Neural crest cell (in vitro differentiated cells): ENCODE measurements at places on chromosomes 2 and 18. TPM values are rescaled to one million over a fixed set of nuclear protein-coding genes. Genes with fewer than 3 reads are reported as not detected.
A peak's percentile ranks its signal among the peaks of the same experiment; 100 is the strongest.

SLC5A7 gene
- total RNA-seq, result 2.7 and 3.0 TPM in 2 replicates

RTP5 gene
- not detected in 2 replicates for total RNA-seq

LMAN2L gene
- 25.7 and 25.8 TPM in 2 replicates for total RNA-seq

ZNF513 gene
- total RNA-seq, result 26.5 and 27.9 TPM in 2 replicates

DQX1 gene
- 0.49 and 0.77 TPM in 2 replicates for total RNA-seq

SKOR2 gene
- total RNA-seq, result 0.96 and 1.4 TPM in 2 replicates

LHCGR gene
- total RNA-seq, result 0.12 TPM in 1 of 2 replicates, not detected in the other

CXCR1 gene
- total RNA-seq, result not detected in 2 replicates

- DNase-seq, result no peak
These were observed 288.0 kb downstream of the AFF3 start for GRCh38 chr2:99854236-99854852.

- DNase-seq, result no peak
These were observed 60.9 kb downstream of the HDAC4 start for GRCh38 chr2:239339726-239340601.

GRCh38 chr2:232793271-232793670 is 16.9 kb upstream of the KCNJ13 start:
- DNase-seq, result no peak

GRCh38 chr2:219511547-219512325 is 2.5 kb upstream of the ASIC4 start:
- DNase-seq, result no peak

DNA sequence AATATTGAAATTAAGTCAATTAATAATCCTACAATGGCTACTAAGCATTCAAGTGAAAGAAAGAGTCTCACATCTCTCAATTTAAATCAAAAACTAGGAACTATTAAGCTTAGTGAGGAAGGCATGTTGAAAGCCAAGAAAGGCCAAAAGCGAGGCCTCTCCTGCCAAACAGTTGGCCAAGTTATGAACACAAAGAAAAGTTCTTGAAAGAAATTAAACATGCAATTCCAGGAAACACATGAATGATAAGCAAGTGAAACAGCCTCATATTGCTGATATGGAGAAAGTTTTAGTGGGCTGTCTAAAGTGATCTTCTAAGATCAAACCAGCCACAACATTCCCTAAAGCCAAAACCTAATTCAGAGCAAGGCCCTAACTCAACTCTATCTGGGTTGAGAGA is 11.8 kb downstream of the RDH14 start:
- no peak for DNase-seq

DNA sequence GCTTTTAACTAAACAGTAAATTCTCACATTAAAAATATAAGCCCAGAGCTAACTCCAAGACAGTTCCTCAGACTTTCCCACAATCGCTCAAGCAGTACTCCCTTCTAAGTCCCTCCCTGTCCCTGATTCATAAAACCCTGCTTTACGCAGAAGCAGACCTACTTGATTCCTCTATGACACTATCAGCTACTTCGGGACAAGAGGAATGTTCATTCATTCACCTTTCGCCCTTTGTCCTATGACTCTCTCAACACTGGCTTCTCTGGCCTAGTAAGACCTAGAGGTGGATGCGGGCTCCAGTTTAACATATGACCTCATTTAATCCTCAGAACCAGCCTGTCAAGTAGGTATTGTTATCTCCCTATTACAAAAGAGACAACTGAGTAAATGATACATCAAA is 10.2 kb downstream of the LPIN2 start:
- no peak for DNase-seq

GRCh38 chr2:229633556-229633955 is 80.8 kb downstream of the DNER start:
- no peak for DNase-seq

DNA sequence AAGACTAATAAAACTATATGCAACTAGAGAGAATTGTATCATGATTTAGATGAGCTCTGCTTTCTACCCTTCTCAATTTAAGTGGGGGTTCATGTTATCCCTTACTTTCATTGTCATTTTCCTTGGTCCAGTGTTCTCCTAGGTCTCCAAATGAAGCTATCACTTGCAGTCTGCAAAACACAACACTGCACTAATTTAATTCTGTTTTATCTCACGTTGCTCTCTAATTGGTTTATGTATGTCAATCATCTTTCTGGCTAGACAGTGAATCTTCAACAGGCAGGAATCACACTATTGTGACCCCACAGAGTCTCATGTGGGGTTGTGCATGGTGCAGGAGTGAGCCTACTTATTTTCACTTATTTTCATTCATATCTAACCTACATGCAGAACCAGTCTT is 348.3 kb upstream of the SYT4 start:
- no peak for DNase-seq

- no peak for DNase-seq
These were observed 67.5 kb downstream of the DCDC2C start for GRCh38 chr2:3770724-3771415.

DNA sequence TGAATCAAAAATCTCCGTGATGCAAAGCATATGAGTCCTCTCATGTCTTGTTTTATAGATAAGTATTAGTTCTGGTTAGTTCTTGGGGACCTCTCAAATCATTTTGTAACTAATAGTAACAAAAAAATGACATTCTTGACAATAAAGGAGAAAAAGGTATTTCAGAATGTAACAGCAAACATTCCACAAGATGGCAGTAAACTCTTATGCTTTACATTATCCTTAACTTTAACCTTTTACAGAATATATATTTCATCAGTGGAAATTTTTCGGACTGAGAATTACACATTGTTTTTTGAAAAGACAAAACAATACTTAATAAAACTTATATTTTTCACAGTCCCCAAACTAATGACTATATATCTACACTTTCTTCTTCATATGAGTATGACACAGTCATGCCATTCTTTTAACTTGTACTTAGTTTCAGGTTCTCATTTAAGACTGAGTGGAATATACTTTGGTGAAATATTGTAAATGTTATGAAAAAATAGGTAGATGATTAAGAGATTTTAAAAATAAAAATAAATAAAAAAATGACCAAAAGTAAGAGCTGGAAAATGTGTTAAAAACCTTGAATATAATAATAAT is 142.9 kb upstream of the NXPH2 start:
- no peak for DNase-seq

DNA sequence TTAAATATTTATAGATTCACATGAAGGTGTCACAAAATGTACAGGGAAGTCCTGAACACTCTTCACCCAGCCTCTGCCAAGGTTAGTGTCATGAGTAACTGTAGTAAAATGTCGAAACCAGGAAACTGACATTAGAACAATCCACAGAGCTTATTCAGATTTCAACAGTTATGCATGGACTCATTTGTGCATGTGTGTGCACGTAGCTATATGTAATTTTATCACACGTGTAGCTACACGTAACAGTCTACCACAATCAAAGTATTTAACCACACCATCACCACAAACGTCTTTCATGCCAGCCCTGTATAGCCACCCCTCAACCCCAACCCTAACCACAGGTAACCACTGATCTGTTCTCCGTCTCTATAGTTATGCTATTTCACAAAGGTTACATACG is 211.7 kb upstream of the REV1 start:
- DNase-seq, result no peak

- DNase-seq, result no peak
These were observed 219.2 kb downstream of the CAMKMT start for GRCh38 chr2:44580875-44581515.

DNA sequence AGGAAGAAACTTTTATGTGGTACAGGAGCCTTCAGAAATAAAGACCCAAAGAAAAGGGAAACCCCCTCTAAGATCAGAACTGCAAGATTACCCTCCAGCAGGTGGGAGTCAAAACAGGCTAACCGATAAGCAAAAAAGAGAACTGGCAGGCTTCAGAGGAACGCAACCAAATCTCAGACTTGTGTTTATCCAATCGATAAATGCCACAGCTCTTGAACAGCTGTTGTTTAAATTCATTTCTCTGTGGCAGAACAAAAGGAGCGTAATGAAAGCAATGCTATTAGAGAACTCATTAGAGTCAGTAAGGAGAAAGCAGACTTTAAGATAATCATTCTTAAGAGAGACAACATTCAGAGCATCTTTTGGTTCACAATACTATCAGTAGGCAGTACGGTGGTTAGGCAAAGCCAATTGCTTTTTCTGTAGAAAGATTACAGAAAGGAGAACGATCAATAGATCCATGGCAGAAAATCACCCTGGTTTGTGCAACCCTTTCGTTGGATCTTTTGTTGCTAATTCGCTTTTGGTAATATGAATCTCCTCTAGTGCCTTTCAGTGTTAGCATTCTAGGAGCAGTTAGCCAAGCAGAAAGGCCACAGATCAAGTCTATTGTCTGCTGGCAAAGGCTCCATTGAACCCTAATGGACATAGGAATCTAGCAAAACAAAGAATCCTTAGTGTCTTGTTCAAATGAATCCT is 476.4 kb upstream of the CHST9 start:
- DNase-seq, result no peak

- DNase-seq, result peak; percentile 49
These were observed 18.4 kb downstream of the ATOH8 start for GRCh38 chr2:85772019-85772745.
